GM13976 (cell line): ENCODE measurements at places on chromosomes 16 and 17.

DNA sequence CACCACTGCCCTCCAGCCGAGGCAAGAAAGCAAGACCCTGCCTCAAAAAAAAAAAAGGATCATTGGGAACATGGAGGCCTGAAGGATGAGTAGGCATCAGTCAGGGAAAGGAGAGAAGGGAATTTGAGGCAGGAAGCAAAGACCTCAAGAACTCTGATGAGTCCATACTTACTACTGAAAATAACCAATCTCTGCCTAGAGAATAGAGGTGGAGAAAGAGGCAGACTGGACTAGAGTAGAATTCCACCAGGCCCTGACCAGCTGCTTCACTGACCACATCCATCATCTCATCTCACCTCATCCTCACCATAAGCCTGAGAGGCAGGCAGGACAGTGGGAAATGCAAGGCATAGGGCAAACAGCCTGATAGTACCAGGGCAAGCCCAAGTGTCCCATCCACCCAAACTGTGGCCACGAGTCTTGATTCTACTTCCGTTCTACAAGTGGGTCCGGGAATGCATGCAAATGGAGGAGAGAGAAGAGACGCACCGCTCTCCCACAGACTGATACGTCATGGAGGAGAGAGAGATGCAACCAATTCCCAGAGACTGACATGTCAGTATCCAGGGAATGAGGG is 17.1 kb downstream of the ANKRD11 start:
- no peak for DNase-seq

DNA sequence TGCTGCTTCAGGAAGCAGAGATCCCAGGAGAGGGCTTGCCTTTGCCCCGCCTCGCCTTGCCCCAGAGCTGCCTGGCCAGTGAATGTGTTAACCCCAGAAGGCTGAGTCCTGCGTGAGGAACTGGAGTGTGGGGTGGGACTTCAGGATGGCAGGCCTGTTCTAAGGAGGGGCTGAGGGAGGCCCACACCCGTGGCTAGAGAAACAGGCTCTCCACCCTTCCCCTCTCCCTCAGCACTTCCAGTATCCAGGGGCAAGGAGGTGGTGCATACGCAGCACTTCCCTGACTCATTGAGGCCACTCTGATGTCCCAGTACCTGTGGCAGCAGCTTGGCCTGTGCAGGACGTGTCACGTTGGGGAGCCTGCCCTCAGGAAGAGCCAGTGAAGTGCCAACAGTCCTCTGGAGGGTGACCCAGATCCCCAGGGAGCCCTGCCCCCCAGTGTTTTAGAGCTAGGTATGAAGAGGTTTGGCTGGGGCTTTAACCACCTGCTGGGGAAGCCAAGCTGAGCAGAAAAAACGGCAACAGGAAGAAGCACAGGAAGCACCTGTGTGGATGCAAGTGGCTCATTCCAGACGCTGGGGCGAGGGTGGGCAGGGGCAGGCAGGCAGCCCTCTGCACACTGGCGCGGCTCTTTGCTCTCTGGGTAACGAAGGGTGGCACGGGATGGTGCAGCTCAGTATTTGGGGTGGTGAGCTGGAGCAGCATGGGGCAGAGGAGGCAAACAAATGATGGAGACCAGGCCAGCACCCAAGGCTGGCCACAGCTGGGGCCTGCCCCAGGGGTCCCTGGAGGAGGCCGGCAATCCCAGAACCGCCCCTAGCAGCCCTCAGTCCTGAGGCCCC is 14.7 kb upstream of the CTCF start:
- peak; percentile 58 for DNase-seq

DNA sequence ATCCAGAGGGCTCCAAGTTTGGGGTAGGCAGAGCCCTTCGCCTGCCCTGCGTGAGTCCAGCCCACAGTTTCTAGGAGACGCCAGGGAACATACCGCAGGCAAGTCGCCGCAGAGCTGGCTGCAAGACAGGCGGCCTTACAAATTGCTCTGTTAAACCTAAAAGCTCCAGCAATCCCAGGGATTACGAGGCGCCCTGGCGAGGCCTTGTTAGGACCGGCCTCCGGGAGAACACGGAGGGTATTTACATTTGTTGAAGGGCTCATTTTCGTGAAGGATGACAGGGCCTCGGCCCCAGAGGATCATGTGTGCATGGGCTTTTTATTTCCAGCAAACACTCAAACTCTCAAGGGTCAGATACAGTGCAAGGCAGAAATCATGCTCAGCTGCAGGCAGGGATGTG is 77.6 kb upstream of the FOXF1 start:
- no peak for DNase-seq

DNA sequence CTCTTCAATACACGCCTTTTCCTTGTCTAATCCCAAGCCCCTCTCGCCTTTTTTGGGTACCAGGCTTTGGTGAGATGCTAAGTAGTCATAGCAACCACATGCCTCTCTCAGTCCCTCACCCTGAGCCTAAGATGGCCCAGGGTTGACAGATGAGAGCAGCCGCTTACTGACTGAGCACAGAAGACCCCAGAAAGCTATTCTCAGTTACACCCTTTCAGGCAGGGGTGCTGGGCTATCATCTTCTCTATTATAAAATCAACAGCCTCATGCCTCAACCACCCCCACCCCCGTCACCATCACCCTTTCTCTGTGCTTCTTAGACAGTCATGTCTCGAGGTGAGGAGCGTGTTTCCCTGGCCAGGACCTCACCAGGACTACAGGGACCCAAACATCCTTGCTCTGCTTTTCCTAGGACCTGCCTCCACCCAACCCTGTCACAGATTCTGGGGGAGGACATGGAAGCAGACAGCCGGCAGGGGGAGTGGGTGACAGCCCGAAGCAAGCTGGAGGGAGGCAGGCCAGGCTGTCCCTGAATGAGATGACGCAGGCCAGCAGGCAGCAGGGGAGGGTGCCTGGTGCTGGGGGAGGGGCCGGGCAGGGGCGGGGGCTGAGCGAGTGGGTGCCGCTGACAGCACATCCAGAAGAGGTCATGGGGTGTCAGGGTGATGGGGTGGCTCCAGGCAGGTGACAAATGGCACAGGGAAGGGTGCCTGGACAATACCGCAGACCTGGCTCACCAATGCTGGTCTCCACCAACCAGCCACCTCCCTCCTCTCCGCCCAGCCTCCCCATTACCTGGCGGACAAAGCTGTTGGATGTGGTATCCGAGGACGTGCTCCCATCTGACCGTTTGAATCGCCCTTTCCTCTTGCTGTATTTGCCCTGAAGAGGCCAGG is 3.1 kb downstream of the CACNB1 start:
- no peak for DNase-seq

DNA sequence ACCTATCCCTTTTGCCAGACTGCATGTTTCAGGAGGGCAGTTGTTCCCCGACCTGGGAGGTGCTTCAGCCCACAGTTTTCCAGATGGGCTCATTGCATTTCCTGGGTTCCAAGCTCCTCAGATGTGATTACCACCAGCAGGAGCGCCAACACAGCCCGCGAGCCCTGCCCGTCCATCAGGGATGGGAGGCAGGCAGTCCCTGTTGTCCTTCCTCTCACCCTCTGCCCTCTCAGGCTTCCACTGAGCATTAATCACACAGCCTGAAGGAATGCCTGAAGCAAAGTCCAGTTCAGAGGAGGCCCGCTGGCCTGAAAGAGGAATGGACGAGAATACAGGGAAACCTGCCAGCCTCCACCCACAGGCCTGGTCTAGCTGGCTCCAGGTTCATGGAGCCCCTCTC is 256.3 kb upstream of the SDK2 start:
- DNase-seq, result no peak

DNA sequence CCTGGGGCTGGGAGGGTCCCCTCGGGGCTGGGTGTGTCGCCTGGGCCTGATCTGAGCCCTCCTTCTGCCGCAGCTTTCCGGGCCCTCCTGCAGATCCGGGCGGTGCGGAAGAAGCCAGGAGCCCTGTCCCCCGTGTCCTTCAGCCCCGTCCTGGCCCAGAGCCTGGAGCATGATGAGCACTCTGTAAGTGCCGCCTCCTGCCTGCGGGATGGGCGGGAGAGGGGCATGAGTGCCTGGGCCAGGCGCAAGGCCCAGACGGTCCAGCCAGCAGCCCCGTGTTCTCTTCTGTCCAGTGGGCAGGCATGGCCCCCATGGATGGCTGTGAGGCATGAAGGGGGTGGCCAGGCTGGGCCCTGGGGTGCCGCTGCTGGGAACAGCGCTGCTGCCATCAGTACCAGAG is 16.0 kb upstream of the NUDT16L1 start:
- no peak for DNase-seq

DNA sequence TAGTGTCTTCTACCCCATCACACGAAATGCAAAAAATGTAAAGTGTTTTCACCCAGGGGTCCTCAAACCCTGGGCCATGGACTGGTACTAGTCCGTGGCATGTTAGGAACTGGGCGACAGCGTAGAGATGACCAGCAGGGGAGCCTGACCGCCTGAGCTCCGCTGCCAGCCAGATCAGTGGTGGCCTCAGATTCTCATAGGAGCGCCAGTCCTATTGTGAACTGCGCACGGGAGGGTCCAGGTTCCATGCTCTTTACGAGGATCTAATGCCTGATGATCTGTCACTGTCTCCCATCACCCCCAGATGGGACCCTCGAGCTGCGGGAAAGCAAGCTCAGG is 4.5 kb downstream of the SCARF1 start:
- no peak for DNase-seq

- no peak for DNase-seq
These were observed 4.5 kb downstream of the NPTX1 start for GRCh38 chr17:80471922-80472321.

GRCh38 chr16:51147776-51148677 is 3.0 kb downstream of the SALL1 start:
- DNase-seq, result no peak
